ENCODE measurements at places on chromosomes 6 and 20. TPM values are rescaled to one million over a fixed set of nuclear protein-coding genes. Genes with fewer than 3 reads are reported as not detected.

TULP1 gene
- total RNA-seq = under 0.01 TPM

COL21A1 gene
- 6.2 TPM for total RNA-seq

CRNKL1 gene
- total RNA-seq = 36.0 TPM

ABT1 gene
- 18.4 TPM for total RNA-seq

AFG1L gene
- total RNA-seq = 5.5 TPM

DEFB119 gene
- total RNA-seq = not detected

LRRC73 gene
- 0.62 TPM for total RNA-seq

OGFRL1 gene
- 11.0 TPM for total RNA-seq

CRISP3 gene
- not detected for total RNA-seq

NHSL1 gene
- total RNA-seq = 1.8 TPM

SLC44A4 gene
- total RNA-seq = not detected

PXDC1 gene
- 66.2 TPM for total RNA-seq

KCNG1 gene
- total RNA-seq = 103 TPM

DDX43 gene
- total RNA-seq = 2.7 TPM

OVOL2 gene
- not detected for total RNA-seq

OLIG3 gene
- not detected for total RNA-seq

HDGFL1 gene
- total RNA-seq = not detected

KIZ gene
- total RNA-seq = 20.9 TPM

SLC17A1 gene
- total RNA-seq = not detected

CGAS gene
- total RNA-seq = 7.4 TPM

GPX5 gene
- total RNA-seq = not detected

RBM38 gene
- 6.2 TPM for total RNA-seq

CPXM1 gene
- total RNA-seq = 3.5 TPM

RSPO4 gene
- total RNA-seq = not detected

MYLIP gene
- 7.7 TPM for total RNA-seq

PHACTR1 gene
- 1.4 TPM for total RNA-seq

RFX6 gene
- not detected for total RNA-seq

LIME1 gene
- total RNA-seq = 7.0 TPM

FAM110A gene
- total RNA-seq = 4.9 TPM

C6orf15 gene
- not detected for total RNA-seq
